Fibroblast of skin of scalp (primary cell): ENCODE measurements at places on chromosomes 11 and 22.

DNA sequence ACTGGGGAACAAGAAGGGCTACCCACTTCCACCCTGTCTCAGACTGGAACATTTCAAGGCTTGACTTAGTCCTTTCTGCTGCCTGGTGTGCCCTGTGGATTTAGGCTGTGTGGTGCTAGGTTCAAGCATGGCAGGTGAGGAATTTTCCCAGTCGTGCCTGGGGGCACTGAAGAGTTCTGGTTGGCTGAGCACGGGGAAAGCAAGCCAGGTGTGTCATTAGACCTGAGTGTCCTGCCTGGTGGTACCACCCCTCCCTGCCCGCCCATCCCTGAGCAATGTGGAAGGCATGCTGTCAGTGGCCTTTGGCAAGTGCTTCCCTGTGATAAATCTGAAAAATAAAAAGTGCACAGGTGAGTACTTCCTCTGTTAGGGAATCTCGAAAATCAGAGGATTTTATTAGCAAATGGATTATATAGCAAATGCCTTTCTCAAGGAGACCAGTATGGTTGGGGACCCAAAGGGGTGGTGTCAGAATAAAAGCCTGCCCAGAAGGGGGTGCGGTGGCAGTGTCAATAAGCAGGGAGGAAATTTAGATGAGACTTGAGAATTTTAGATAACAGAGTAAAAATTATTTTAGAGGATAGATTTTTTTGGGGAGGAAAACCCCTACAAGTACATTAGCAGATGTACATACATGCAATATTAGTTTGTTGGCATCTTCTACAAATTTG is 22.8 kb downstream of the TEAD1 start:
- no peak for DNase-seq

DNA sequence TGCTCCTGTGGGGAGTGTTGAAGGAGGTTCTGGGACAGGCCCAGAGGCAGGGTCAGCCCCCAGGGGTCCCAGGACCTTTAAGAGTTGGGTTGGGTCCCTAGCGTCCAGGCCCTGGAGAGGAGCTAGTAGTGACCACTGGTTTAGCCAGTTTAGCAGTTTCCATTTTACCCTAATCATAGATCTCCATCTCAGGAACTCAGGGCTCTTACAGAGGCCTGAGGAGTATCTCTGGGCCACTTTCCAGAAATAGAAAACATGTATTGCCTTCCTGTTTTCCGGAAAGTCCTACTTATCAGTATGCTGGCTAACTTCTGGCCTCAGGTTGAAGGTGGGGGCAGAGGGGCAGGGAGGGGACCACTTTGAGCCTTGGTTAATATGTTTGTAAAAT is 13.5 kb downstream of the NCF4 start:
- DNase-seq: no peak

- DNase-seq: peak; percentile 80
Measured at GRCh38 chr11:36249246-36249645, 40.0 kb downstream of the COMMD9 start.

- peak; percentile 43 for DNase-seq
Measured at GRCh38 chr11:20126724-20127123, 33.6 kb downstream of the DBX1 start.

GRCh38 chr11:133149698-133150097 is 382.6 kb downstream of the OPCML start:
- no peak for DNase-seq

DNA sequence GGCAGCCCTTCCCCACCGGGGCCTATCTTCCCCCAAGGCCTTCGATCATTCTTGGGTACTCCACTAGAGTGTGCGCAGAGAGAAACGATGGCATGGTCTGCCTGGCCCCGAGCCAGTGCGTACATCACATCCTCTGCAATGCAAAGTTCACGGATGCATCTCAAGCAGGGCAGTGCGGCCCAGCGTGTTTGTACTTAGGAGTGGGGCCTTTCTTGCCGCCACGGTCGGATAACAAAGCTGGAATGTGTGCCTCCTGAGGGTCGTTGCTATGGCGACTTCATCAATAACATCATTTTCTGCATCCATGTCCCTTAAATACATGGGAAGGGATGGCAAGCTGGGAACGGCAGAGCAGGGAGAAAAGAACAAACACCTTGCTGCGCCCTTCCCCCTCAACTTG is 73.9 kb downstream of the SCUBE1 start:
- no peak for DNase-seq

DNA sequence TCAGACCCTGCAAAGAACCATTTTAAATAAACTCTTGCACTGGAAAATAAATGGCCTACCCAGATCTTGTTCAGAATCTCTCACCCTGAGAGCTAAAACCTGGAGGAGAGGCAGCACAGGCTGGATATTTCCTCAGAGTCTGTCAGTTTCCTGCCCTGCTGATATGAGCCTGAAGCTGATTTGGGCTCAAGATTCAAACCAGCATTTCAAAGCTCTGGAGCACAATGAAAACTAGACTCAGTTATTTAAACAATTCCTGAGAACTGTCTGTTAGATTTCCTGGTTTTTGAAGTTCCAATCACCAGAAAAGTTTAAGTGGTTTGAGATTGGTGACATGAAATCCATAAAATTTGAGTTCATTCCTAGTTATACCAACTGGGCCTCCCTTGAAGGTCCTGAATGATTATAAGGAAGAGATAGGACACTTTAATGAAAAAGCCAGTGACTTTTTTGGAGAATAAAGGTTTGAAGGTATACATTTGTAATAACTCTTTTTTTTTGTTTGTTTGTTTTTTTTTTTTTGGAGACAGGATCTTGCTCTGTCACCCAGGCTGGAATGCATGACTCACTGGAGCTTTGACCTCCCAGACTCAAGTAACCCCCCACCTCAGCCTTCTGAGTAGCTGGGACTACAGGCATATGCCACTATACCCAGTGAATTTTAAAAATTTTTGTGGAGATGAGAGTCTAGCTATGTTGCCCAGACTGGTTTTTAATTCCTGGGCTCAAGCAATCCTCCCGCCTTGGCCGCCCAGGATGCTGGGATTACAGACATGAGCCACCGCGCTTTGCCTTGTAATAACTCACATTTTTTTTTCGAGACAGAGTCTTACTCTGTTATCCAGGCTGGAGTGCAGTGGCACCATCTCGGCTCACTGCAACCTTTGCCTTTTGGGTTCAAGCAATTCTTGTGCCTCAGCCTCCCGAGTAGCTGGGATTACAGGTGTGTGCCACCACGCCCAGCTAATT is 8.0 kb upstream of the ESAM start:
- peak; percentile 64 for DNase-seq

DNA sequence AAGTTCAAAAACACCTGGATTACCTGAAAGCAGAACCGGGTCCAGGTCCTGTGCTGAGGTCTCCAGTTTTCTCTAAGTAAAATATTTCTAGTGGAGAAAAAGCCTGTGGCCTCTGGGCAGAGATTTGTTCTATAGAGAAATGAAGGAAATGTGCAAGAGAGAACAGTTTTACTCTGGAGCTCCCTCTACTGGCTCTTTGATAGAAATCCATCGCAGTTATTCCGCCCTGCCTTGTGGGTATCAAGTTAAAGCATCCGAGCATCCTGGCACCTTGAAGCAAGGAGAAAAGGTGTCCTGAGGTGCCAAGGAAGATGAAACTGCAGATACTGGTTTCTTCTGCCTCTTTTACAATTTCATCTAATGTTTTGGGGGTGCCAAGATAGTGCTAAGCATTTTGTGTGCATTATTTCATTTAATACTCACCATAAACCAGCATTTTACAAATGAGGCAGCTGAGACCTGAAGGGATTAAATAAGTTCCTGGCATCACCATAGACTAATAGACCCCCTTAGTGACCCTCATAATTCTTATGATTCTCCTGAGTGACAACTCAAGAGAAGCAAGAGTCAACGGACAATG is 113.1 kb upstream of the HSD17B12 start:
- DNase-seq: peak; percentile 53

- peak; percentile 68 for DNase-seq
Measured at GRCh38 chr11:47616726-47617416, 22.7 kb upstream of the C1QTNF4 start.

- no peak for DNase-seq
Measured at GRCh38 chr11:119350302-119350701, 3.8 kb upstream of the MFRP start.

GRCh38 chr11:9760193-9760575 is 96.3 kb downstream of the SWAP70 start:
- DNase-seq: peak; percentile 95

GRCh38 chr11:99432677-99433076 is 411.9 kb downstream of the CNTN5 start:
- no peak for DNase-seq

- DNase-seq: no peak
Measured at GRCh38 chr11:108237058-108237481, 14.2 kb downstream of the ATM start.

DNA sequence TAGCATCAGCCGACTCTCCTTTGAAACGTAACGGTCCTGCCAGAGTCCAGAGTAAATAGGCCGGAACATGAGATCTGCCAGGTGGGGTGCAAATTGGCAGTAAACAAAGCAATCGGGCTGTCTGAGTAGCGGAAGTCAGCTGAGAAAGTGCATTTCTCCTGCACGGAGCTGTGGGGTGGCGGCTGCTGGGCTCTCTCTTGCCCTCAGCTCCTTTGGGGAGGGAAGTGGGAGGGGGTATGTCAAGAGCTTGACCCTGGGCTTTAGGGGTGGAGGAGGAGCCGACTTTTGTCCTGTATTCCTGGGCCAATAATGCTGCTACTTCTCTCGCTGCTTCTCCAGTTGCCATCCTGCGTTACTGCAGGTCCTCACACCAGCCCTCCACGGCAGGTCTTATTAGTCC is 11.6 kb downstream of the GRIK4 start:
- no peak for DNase-seq

- DNase-seq: no peak
Measured at GRCh38 chr11:13503393-13503792, 7.6 kb upstream of the PTH start.

DNA sequence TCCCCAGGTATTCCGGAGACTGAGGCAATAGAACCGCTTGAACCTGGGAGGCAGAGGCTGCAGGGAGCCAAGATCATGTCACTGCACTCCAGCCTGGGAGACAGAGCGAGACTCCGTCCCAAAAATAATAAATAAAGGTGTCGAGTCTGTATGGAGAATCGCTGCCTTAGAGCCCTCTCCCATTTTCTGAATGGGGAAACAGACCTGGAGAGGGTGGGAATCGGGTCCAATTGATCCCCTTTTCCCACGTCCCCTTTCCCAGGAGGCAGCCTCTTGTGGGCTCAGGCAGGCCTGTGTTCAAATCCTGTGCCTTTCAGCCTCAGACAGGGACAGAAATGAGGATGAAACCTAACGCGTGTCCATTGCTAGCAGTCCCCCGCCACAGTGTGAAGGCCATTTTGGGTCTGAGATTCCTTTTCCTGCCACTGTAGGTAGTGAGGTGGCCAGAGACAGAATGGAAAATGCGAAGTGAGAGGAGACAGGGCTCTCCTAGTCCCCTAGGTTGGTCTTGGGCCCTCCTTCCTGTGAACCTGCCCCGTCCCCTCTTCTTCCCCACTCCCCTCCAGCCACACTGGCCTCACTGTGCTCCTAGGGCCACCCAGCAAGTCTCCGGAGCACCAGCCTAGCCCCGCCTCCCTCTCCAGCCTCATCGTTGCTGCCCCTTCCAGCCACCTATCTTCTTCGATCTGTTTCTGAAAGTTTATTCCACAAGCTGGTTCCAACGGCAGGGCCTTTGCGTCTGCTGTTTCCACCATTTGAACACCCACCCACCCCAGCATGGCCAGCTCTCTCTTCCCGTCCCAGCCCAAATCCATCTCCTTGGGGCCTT is 2.7 kb upstream of the POLDIP3 start:
- no peak for DNase-seq

DNA sequence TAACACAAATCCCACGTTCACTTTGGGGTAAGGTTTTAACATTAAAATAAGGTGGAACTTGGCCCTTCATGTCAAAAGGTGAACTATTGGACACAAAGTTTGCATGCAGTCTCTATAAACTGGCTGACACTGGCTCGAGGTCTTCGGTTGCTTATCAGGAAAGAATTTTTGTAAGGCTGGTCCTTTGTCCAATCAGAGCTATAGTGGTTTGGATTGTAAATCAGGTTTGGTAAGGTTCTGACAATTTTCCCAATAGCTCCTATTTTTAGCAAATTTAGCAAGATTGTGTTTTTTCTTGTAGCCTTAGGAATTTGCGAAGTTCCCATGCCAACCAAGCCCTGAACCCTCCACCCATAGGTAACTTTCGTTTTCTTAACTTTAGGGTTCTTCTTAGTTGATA is 17.6 kb upstream of the MED17 start:
- no peak for DNase-seq

DNA sequence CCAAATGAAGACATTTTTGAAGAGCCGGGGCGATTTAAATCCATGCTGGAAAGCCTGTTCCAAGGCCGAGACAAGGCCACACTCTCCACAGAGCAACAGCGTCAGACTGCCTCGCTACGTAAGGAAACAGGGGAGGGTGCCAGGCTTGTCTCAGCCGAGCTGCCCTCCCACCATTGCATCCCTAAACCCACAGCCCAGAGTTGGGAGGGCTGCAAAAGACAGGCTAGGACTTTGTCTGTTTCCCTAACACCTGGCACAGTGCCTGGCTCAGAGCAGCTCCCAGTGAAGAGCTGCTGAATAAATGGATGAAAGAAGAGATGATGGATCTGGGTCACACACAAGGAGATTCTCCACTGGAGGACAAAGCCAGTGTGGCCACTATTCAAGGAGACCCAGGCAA is 51.3 kb upstream of the SCUBE2 start:
- no peak for DNase-seq

DNA sequence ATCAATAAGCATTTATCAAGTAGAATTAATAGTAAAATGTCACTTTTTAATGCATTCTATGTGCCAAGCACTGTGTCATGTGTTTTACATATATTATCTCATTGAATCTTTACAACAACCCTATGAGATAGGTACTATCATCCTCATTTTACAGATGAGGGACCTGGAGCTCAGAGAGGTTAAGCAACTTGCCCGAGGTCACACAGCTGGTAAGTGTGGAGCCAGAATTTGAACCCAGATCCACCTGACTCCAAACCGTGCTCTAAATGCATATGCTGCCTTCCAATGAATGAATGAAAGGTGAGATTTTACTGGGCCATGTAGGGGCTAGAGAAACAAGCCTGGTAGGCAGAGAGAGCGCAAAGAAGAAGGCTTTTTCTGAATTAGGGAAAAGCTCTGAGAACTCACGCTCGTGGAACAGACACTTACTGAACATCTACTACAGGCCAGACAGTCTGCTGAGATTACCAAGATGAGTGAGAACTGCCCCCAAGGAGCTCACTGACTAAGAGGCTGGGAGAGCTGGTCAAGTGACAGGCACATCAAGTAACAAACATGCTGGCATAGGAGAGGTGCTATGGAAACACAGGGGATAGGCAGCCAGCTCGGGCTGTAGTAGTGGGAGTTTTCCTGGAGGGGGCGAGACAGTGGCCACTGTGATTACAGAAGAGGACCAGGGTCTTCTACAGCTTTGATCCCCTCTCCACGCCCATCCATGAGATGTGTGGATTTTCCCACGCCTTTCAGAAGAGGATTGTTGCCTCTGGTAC is 4.4 kb downstream of the ABCG4 start:
- no peak for DNase-seq
